ENCODE measurements at places on chromosomes 12 and 14. TPM values are rescaled to one million over a fixed set of nuclear protein-coding genes. Genes with fewer than 3 reads are reported as not detected.

The BCL7A gene
- 88.0 TPM for total RNA-seq

The PLCZ1 gene
- not detected for total RNA-seq

The PHLDA1 gene
- total RNA-seq: 20.0 TPM

The LTB4R gene
- 1.2 TPM for total RNA-seq

The ANO2 gene
- 4.1 TPM for total RNA-seq

The DAO gene
- not detected for total RNA-seq

The TMPRSS12 gene
- total RNA-seq: not detected

The MANSC4 gene
- 0.41 TPM for total RNA-seq

GRCh38 chr14:51211149-51211548 is 28.9 kb upstream of the TMX1 start:
- no peak for DNase-seq

DNA sequence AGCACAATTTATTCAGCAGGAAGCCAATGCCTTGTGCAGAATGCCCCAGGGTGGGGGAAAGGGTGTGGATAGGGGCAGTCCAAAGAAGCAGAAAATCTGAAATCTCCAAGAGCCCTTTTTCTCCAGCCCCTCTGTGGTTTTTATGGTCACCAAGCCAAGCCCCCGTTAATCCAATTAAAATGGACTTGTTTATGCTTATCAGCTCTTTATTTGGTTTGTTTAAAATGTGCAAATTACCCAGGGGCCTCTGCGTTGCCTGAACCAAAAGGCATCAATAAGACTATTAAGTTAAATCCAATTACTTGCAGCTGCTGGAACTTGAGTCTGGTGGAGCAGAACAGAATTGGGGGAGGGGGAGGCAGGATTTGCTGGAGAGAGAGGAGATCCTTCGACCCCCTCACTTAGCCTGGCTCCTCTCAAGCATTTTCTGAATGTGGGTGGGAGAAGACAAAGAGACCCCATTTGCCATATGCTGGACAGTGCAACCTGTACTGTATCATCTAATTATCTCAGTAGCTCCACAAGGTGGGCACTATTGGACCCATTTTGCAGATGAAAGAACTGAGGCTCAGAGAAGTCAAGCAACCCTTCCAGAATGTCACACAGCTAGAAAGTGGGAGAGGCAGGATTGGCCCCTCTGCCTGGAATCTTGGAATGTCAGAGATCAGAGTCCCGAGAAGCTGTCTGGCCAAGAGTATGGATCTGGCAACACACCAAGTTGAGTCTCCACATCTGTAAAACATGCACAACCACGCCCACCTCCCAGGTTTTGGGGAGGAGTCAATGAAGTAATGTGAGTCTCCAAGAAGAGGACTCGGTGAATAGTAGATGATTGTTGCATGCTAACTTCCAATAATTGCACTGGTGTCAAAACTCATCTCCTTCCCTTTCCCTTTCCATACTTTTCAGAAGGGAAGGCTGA is 66.9 kb downstream of the CMKLR1 start:
- DNase-seq: no peak

DNA sequence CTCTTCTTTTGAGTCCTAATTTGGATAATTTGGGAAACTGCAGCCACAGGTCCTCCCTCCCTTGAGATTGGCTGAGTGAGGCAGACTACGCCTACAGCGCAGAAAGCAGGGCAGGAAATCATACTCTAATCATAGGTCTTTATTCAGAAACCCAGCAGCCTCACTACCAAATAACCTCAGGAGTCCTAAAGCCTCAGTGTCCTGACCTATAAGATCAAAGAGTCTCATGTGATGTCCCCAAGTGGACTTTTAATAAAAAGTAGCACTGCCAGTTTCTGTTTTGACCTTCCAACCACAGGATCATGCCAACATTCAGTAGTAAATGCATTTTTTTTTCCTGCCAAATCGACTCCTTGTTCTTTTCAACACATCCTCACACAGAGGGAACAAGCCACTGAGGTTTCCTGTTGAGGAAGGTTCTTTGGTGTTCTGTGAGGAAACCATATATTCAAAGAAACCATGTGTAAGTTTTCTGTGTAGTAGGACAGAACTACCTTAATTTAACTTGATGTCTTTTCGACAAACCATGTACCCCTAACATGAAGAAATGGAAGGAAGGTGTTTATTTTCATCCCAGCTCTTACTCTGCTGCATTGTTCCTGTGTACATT is 72.2 kb downstream of the VCPKMT start:
- no peak for DNase-seq

GRCh38 chr12:57096099-57096572 is 7.2 kb downstream of the NAB2 start:
- DNase-seq: no peak

DNA sequence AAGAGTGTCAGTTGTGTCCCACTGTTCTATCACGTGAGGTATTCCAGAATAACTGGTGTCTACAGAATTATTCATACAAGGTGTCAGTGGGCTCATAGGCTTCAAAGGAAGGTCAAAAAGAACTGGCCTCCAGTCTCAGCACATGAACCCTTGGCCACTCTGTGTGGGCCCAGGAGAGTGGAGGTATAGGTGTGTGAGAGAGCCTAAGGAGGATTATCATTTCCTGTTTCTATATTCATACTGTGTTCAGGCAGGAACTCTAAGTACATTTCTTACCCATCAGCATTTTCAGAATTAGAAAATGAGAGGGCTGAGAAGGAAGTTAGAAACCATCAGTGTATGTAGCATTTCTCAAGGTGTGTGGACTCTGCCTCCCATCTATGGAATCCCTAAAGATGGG is 87.0 kb downstream of the BTG1 start:
- DNase-seq: no peak

GRCh38 chr14:74574706-74575105 is 37.3 kb downstream of the LTBP2 start:
- no peak for DNase-seq

DNA sequence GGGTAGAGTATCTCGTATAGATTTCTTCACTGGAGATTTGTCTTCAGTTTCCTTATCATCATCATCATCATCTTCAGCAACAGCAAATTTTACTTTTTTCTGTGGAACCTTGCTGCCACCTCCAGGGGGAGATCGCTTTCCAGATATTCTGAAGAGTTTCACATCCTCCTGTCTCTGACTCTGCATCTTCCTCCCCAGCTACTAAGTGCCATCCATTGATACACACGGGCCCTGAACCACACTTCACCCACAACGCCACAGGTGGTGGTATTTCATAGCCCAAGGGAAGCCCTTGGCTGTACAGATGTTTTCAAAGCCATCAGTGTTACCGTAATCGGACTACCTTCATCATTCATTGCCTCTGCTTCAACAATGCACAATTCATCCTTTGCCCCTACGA is 82.2 kb downstream of the PPP2R5C start:
- no peak for DNase-seq

DNA sequence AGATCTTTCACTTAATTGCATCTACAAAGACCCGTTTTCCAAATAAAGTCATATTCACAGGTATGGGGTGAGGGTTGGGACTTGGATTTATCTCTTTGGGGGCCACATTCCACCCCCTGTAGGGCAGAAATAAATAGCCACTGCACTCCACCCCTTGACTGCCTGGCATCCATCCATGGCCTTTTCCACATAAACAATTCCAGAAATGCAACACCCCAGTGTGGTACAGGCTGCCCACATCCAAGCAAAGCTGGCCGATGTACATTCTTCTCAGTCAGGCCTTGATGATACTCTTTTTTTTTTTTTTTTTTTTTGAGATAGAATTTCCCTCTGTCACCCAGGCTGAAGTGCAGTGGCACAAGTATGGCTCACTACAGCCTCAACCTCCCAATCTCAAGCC is 12.9 kb downstream of the DGLUCY start:
- no peak for DNase-seq

- DNase-seq: no peak
Observed at GRCh38 chr12:81705586-81705985, 53.6 kb downstream of the PPFIA2 start.

- DNase-seq: no peak
Observed at GRCh38 chr12:39123580-39124253, 218.3 kb upstream of the CPNE8 start.

DNA sequence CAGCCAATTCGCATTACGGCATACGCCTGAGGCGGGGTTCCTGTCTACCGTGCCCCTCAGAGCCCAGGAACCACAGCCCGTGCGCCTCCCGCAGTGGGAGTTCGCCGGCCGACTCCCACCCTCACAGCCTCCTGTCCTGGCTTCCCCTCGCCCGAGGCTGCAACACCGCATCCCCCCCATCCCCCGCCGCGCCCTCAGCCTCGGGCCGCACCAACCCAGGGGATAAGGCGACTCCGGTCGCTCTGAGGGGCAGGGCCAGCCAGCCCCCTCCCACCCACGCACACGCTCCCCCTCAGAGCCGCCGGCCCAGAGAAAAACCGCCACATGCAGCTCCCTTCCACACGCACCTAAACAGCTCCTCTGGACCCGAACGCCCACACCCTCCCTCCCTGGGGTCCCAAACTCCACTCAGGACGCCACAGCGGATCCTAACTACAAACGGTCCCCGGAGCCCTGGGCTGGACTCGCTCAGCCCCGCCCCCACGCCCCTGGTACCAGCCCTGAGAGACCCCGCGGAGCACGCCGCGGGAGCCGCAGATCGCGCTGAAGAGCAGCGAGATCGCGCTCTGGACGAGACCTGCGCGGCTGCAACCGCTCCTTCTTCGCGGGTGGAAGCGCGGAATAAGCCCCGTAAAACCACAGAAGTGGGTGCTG is at the start of gene C14orf39:
Gene C14orf39 (minus strand): TSS at position 466 of the 654 bp plus-strand sequence. CDS start 985 bp downstream, outside the sequence.
- no peak for DNase-seq

GRCh38 chr12:82124711-82125380 is 233.3 kb downstream of the CCDC59 start:
- DNase-seq: no peak

DNA sequence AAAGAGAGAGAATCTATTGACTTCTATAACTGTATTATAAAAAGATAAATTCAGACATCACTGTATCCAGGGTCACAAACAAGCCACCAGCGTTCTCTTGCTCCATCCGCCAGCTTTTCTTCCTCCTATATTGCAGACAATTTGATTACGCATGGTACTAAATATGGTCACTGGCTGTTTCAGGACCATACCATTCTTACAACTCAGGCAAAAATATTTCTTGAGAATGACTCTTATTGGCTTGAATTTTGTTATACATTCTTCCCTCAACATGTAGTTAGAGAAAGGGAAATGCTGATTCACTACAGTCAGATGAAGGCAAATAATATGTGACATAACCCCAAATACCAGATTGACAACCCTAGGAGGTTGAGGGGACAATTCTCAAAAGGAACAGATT is 101.3 kb downstream of the SLC6A15 start:
- DNase-seq: no peak

GRCh38 chr12:124861898-124862676 is 1.6 kb downstream of the SCARB1 start:
- no peak for DNase-seq

- no peak for DNase-seq
Observed at GRCh38 chr12:93079271-93079670, 150.2 kb upstream of the EEA1 start.

DNA sequence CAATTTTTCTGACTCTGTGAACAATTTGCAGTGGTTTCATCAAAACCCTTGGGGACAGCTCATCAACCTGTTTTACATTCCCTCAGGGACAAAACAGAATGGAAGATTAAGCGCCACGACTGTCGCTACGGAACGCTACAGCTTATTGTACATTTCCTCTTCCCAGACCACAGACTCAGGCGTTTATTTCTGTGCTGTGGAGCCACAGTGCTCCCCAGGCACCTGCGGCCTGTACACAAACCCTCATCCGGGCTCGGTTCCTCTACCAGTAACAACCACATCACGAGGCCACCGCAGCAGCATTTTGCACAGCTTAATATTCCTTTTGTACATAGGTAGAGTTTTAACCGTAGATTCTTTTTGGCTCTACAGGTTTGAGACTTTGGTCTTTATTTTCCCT is 397.4 kb upstream of the OR4E1 start:
- DNase-seq: no peak

DNA sequence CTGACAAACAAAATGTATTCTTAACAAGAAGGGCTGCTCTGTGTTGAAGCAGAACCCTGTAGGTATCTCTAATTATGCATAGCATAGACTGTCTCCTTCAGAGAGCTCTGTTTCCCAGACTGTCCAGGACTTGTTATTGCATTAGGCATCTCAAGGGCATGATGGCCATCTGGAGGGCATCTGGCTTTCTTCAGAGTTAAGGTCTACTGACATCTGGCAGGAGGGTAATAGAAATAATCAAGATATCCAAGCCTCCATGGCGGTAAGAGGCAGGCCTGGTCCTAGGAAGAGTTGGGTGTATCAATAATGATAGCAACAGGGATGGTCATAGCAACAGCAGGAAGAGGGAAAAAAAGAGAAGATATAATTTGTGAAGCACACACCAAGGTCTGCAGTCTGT is 161.2 kb downstream of the TTC8 start:
- DNase-seq: no peak

- no peak for DNase-seq
Observed at GRCh38 chr12:125861299-125862281, 796.4 kb downstream of the AACS start.

- peak; percentile 66 for DNase-seq
Observed at GRCh38 chr12:56631790-56632700, 1.9 kb upstream of the BAZ2A start.

GRCh38 chr12:105983622-105984320 is 155.0 kb downstream of the NUAK1 start:
- no peak for DNase-seq

GRCh38 chr12:48967991-48968390 is 3.5 kb downstream of the WNT10B start:
- DNase-seq: no peak

DNA sequence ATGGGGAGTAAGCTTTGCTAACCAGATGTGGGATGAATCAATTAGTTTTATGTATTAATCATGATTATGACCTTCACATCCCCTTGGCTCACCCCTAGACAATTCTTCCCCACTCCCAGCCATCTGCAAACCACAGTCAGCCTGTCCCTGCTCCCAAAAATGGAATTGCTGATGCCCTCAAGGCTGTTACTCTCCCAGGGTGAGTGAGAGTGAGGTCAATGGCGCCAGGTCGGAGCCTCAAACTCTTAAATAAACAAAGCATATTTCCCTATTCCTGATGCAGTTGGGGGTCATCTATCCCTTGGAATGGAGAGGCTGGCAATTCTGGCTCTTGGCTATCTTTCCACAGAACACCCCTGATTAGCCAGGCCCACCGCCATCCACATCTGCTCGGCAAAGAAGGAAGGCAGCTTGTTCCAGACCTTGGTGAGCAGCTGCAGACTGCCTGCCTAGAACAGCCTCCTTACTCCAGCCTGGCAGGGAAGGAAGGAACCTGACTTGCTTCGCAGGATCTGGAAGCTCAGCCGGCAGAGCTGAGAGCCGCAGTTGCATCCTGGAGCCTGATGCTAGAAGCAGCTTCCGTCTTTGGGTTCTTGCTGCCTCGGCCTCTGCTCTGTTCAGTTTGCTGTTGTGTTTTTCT is 57.0 kb downstream of the SMUG1 start:
- DNase-seq: no peak

- no peak for DNase-seq
Observed at GRCh38 chr12:63989301-63989845, 144.9 kb downstream of the SRGAP1 start.

- DNase-seq: no peak
Observed at GRCh38 chr12:114779186-114779585, 95.2 kb upstream of the TBX3 start.

GRCh38 chr12:124159655-124160054 is 135.2 kb upstream of the RFLNA start:
- peak; percentile 8 for DNase-seq

- no peak for DNase-seq
Observed at GRCh38 chr14:89730687-89731086, 223.8 kb downstream of the EFCAB11 start.

All from frontal cortex (tissue), 4 donors.